ENCODE measurements at places on chromosomes 7 and 10.

GRCh38 chr10:28471652-28472050 lies 61.3 kb upstream of the WAC start:
- DNase-seq = no peak

- no peak for DNase-seq
Measured at GRCh38 chr10:77289027-77289501, 348.5 kb downstream of the KCNMA1 start.

GRCh38 chr7:123715198-123715597 lies 33.6 kb downstream of the WASL start:
- no peak for DNase-seq

DNA sequence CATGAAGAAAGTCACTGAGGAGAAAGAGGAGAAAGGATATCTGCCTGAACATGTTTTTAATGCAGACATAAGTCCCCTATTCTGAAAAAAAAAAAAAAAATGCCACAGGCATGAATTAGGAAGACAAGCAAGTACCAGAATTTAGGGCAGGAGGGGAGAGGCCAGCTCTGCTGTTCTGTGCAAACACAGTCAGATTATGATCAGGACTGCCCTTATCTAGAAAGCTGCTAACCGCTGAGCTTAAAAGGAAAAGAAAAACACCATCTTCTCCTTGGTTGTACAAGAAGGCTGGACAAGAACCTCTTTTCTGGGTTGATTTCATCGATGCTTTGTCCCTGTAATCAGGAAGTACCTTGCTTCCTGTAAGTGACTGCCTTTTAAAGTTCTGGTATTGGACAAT lies 15.3 kb upstream of the PWWP2B start:
- no peak for DNase-seq

DNA sequence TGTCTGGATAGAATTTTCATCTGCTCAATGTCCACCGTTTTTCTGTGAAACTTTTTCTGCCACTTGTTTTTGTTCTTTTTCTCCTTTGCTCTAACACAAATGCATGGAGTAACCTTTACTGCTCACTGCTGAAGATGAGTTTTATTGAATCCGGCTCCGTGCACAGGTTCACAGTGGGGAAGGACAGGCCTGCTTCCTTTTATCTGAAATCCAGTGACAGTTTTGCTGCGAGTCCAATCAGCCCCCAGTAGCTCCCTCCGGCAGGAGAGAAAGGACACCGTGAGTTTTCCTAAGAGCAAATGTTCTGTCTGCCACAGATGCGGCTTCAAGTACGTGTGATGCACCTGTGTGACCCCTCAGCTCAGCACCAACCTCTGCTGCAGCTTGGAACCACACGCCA lies 246.8 kb downstream of the MAD1L1 start:
- DNase-seq = no peak

DNA sequence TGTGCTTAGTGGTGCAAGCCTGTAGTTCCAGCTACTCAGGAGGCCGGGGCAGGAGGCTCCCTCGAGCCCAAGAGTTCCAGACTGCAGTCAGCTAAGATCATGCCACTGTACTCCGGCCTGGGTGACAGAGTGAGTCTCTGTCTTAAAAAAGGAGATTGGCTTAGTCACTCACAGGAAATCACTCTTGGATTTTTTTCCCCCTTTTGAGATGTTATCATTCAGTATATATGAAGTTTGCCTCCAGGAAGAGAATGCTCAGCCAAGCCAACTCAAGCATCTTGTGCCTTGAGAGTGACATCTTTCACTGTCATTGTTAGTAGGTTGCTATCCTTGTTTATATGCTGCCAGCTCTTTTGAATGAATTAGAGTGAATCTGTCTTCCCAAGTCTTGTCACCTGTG lies 28.0 kb downstream of the NIPSNAP2 start:
- no peak for DNase-seq

DNA sequence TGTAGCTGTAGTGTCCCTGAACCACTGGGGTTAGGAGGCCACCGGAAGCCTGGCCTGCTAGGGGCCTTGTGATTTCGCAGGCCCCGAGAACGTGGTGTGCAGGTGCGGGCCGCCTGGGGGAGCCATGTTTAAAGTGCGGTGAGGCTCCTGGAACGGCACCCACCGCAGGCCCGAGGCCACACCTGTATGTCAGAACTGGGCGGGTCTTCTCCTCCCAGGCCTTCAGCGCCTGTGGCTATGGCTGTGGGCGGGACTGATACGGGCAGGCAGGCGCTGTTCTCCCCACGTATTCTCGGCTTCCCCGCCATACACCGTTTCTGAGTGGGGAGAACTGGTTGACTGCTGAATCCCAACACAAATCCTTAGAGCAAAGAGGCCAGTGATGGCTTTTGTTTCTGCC lies 74.8 kb downstream of the DNAJB6 start:
- DNase-seq = no peak

- no peak for DNase-seq
Measured at GRCh38 chr7:73728551-73728950, 9.1 kb upstream of the STX1A start.

- DNase-seq = no peak
Measured at GRCh38 chr10:14403881-14404623, 73.3 kb upstream of the FRMD4A start.

DNA sequence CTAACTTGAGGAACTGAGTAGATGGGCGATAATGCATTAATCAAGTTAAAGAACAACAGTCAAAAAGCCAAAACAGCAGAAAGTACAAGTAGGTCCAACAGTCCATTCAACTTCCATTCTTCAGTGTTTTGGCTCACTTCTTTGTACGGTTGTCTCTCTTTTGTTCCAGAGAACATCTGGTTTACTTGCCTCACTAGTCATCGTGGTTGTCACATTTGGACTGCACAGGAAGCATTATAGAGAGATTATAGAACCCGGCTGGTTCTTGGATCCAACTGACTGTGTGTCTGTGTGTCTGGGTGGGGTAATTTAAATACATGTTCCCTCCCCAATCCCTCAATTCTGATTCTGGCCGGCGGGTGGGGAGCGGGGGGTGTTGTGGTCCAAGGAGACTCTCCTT lies 1.8 kb upstream of the CEP41 start:
- no peak for DNase-seq

DNA sequence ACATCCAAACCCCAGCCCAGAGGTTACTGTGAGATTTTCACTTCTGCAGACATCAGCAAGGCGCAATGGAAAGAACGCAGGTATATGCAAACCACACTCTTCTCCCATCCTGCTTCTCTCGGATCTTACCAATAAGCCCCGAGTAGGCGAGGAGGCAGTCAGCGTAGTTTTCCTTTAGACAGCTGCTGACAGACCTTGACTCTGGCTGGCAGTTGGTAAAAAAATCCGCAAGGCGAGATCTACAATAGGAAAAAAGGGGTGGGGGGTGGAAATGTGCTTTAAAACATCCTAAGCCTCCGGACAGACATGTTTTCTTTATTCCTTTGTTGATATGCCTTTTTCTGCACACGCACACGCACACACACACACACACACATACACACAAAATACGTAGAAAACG lies 176.5 kb downstream of the GFRA1 start:
- DNase-seq = no peak

DNA sequence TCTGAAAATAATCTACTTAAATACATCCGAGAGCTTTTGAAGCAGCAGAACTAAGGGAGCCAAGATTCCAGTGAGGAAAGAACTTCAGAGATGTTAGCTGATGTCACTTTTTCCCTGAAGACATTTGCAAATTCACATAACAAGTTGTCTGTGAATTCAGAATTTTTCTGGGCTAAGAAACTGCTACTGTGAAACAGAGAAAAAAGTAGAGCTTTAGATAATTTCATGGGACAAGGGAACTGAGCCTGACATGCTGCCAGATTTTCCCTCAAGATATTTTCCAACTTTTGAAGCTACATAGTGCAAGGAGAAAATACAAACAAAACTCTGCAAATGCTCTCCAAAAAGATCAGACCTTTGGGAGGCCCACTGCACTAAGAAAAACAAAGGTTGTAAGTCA lies 484.2 kb downstream of the ANKRD7 start:
- DNase-seq = no peak

DNA sequence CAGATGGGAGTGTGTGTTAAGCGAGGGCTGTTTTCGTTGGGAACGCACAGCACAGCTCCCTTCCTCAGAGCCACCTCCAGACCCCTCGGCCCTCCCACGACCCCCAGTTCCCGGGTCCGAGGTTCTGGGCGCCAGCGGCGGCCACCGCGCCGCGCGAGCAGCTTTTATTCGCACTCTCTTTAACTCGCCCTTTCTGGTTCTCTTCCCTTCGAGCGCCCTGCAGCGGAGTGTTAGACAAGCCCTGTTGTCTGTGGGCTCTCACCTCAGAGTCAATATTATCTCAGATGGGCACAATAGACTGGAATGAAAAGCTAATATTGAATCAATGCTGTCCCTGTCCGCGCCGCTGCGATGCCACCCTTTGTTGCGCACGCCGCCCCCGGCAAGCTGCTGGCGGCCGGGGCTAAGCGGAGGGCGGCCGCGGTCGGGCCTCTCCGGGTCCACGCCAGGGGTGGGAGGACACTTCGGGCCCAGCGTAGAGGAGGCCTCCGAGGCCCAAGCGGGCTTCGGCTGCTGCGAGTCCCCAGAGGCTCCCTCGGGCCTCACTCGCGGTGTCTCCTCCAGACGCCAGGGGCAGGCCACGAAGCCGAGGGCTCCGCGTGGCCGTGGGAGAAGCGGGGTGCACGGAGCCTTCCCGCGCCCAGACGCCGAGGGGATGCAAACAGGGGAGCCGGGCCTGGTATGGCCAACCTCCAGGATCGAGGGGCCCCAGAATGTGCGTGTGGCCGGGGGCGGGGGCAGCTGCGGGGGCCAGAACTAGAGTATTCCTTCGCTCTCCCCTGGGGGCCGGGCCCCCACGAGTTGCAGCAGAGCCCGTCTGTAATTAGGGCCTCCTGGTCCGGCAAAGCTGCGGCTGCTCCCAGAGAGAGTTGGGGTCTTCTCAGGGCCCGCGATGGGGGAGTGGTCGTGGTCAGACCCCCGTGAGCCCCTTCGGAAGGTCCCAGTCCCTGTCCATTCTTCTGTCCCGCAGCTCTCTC lies 7.9 kb upstream of the EMX2 start:
- peak; percentile 84 for DNase-seq

DNA sequence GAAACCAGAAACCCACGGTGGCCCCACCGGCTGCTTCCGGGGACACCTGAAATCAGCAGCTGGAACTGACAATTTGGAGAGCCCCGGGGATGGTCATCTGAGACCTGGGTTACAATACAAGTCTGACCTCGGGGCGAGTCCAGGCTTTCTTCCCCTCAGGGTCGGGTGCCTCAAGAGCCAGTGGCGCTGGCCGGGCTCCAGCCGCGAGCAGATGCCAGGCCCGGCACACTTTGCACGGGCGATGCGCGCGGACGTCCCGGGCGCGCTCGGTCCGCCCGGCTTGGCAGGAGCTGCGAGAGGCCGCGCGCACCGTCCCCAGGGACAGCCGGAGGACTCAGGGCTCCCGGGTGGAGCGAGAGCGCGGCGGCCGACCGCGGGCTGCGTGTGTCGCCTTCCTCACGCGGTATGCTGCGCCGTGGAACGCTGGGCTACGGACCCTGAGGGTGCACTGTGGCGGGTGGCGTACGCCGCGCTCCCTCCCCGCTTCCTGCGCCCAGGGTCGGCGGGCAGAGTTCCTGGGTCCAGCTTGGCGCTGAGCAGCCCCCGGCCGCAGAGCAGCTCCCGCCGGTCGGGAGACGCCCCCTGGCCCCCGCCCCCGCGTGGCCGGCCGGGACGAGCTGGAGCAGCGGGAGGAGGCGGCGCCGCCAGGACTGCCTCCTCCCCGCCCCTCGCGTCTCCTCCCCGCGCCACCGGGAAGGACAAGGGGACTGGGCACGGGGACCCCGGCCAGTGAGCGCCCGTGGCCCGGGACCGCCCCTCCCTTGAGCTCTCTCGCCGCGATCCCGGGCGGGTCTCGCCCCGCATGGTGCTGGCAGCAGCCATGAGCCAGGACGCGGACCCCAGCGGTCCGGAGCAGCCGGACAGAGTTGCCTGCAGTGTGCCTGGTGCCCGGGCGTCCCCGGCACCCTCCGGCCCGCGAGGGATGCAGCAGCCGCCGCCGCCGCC lies at the start of gene RBM20:
TSS of gene RBM20 (plus strand) at position 684 of the 945 bp plus-strand sequence. CDS start at position 803, 119 bp downstream.
- DNase-seq = no peak

- DNase-seq = no peak
Measured at GRCh38 chr7:69967689-69968450, 369.6 kb downstream of the AUTS2 start.

DNA sequence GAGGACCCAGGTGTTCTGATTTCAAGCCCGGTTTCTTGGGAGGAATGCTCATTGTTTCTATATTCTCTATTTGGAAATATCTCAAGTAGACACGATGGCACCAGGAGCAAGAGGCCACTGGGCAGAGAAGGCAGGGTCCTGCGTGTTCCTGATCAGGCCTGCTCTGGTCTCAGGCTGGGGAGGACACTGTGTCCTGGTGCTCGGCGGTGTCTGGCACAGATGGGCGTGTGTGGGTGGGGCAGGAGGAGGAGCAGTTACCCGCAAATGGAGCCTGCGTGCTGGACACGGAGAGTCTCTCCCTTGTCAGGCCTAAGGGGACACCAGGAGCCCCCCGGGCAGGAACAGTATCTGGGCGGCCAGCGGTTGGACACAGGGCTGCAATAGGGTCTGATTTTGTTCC lies 25.9 kb upstream of the GOLGA7B start:
- DNase-seq = no peak

DNA sequence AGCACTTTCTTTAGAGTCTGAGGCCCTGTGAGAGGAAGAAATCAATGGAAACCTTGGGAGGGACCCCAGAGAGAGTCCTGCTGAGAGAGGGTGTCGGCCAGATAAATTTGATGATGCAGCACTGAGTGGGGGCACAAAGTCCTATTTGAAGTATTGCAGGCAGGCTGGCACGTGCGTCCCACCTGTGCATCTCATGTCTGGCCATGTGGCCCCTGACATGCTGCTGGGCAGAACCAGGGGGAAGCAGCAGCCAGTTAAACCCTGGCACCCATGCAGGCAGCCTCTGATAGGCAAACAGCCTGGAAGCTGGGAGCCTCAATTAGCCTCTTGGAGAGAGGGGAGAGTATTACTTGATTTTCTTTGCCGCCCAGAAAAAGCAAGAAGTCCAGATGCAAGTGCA lies 180.9 kb downstream of the PLXNA4 start:
- no peak for DNase-seq

DNA sequence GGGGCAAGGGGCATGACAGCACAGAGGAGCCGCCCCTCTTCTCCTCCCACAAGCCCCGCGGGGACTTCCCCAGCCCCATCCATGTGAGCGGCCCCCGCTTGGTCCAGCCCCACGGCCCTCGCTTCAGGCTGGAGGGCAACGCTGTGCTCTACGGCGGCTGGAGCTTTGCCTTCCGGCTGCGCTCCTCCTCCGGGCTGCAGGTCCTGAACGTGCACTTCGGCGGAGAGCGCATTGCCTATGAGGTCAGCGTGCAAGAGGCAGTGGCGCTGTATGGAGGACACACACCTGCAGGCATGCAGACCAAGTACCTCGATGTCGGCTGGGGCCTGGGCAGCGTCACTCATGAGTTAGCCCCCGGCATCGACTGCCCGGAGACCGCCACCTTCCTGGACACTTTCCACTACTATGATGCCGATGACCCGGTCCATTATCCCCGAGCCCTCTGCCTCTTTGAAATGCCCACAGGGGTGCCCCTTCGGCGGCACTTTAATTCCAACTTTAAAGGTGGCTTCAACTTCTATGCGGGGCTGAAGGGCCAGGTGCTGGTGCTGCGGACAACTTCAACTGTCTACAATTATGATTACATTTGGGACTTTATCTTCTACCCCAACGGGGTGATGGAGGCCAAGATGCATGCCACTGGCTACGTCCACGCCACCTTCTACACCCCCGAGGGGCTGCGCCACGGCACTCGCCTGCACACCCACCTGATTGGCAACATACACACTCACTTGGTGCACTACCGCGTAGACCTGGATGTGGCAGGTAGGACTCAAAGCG lies 5.1 kb downstream of the AOC1 start:
- DNase-seq = peak; percentile 79

All from mesenteric fat pad (tissue), 1 donor.